ENCODE measurements at places on chromosomes 12 and 14.
A peak's percentile ranks its signal among the peaks of the same experiment; 100 is the strongest.

- H3K27ac ChIP-seq, result peak within 1 kb of the TSS; percentile 84
- peak within 1 kb of the TSS; percentile 93 for H3K4me3 ChIP-seq
- H3K27me3 ChIP-seq, result no peaks in the 10 kb centered on the region
- peaks cover 28% of the 10 kb centered on the region for H3K36me3 ChIP-seq
- peak; percentile 83 for DNase-seq
- peaks cover 14% of the 10 kb centered on the region for H3K4me1 ChIP-seq
These were observed at the start of gene ZNF641 for GRCh38 chr12:48350249-48351021. TSS of gene ZNF641 (minus strand) at chr12:48350919. CDS start at chr12:48348090, 2,829 bp downstream.

DNA sequence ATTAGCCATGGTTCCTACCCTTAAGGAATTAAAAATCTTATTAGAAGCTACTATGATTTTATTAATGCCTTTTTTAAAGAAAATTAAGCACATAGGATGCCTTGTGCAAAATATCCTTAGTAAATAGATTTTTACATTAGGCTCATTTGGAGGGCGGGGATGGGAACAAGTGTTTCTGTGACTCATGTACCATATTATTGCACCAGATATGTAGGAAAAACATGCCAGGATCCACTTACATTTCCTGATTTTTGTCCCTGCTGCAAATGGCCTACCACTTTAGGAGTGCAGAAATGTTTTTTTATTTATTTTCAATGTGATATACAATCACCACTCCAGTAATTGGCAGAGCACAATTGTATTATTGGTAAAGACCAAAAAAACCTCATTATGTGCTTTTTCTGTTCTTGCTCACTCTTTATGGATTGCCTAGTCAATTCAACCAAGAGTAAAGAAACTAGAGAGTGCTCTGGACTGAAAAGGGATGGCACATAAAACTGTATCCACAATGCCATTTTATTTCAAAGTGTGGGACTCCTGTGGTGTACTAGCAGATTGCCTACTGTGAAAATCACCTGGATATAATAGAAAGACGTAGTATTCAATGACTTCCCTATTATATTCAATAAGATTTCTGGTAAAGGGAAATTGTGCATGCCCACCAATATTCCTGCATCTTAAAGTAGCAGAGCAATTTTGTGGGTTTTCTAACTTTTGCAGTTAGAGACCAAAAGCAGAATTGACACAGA lies 86.9 kb downstream of the ANO6 start:
- no peak overlapping the region for H3K27ac ChIP-seq
- no peak for DNase-seq
- H3K36me3 ChIP-seq, result peaks cover 12% of the 10 kb centered on the region
- H3K4me1 ChIP-seq, result no peaks in the 10 kb centered on the region

DNA sequence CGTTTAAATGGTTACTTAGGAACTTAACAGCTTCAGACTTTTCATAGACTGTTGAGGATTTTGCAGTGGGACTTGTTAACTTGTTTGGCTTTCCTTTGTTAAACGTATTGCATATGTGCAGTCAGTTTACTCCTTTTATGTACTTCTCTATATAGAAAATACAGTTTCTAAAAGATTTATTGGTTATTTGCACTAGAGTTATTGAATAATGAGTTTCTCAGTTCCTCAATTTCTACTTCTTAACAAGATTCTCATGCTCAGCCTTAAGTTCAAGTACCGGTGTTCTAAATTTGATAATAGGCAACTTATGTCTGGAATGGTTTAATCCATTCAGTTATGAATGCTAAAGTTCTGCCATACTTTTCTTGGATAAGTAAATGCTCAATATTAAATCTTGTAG lies 919 bp downstream of the PSMA3 start:
- H3K27me3 ChIP-seq, result no peaks in the 10 kb centered on the region
- peak overlapping the region; percentile 67 for H3K4me3 ChIP-seq
- H3K4me1 ChIP-seq, result no peaks in the 10 kb centered on the region
- DNase-seq, result no peak

DNA sequence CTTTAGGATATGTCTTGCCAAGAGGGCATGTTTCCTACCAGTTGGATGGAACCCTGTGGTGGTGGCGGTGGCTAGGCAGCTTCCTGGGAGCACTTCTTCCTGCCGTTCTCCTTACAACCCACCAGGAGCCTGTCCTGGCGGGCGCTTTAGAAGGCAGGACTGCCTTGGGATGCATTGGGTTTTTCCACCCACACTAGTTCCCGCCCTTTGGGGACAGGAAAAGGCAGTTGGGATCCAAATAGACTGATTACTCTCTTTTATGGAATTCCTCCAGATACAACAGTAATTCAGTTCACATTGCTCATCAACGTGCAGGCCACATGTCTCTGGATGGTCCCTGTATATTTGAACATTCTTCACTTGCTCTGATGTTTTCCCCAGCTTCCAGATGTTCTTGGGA lies 305.7 kb upstream of the SSTR1 start:
- no peaks in the 10 kb centered on the region for H3K27me3 ChIP-seq
- H3K4me3 ChIP-seq, result no peak overlapping the region
- H3K36me3 ChIP-seq, result no peaks in the 10 kb centered on the region
- H3K4me1 ChIP-seq, result no peaks in the 10 kb centered on the region
- no peak for DNase-seq

GRCh38 chr12:90086281-90086680 lies 377.6 kb upstream of the ATP2B1 start:
- H3K4me1 ChIP-seq, result no peaks in the 10 kb centered on the region
- no peak overlapping the region for H3K27ac ChIP-seq
- DNase-seq, result no peak
- H3K27me3 ChIP-seq, result no peaks in the 10 kb centered on the region
- no peaks in the 10 kb centered on the region for H3K36me3 ChIP-seq
- H3K4me3 ChIP-seq, result no peak overlapping the region

GRCh38 chr12:4225571-4225970 lies 48.0 kb upstream of the CCND2 start:
- no peak for DNase-seq
- H3K27ac ChIP-seq, result no peak overlapping the region
- H3K4me1 ChIP-seq, result no peaks in the 10 kb centered on the region
- no peak overlapping the region for H3K4me3 ChIP-seq
- no peaks in the 10 kb centered on the region for H3K36me3 ChIP-seq

DNA sequence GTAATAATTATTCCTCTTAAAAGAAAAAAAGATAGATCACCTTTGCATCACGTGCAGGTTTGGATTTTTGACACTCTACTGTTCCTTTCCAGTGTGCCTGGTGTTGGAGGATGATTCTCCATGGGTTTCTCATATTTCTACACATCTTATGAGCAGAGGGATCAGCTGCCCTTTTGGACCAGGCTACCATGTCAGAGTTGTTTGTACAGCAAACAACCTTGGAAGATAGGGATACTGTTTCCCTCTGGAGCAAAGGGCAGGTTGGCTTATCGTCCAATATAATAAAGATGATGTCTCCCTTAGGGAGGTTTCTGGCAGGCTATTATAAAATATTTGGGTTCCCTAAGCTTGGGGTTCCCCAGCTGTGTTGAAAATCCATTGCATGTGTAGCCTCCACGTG lies 42.1 kb downstream of the DAO start:
- H3K4me1 ChIP-seq, result no peaks in the 10 kb centered on the region
- no peaks in the 10 kb centered on the region for H3K27me3 ChIP-seq
- no peak overlapping the region for H3K4me3 ChIP-seq
- DNase-seq, result no peak

DNA sequence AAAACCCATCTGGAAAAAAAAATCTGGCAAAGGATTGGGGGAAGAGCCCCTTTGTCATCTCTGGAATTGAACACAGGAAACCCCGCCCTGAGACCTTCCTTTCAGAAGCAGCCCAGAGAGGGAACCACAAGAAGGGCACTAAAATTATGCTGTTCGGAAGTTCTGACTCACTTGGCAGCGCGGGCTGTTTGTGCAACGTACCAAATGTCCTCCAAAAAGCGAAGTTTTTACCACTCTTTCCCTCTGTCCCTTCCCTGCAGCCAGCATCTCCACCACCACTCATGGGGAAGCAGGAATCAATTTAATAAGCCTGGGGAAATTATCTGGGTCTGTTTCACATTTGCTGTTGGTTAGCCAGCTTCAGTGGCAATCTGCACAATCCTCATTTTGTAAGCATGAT lies 3.2 kb upstream of the SYNE3 start:
- H3K27ac ChIP-seq, result peak overlapping the region; percentile 80
- no peaks in the 10 kb centered on the region for H3K27me3 ChIP-seq
- H3K4me3 ChIP-seq, result no peak overlapping the region

DNA sequence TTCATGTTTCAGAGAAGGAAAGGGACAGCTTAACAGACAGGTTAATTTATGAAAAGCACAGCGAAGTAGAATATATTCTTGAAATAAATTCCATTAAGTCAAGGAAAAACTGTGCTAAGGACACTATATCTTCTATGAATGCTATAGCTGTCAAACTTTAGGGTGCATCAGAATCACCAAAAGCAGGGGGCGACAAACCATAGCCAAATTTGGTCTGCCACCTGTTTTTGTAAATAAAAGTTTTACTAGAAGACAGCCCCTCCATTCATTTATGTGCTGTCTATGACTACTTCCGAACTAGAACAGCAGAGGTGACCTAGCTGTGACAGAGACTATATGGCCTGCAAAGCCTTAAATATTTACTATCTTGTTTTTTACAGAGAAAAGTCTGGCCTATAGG lies 25.9 kb downstream of the PPP4R3A start:
- no peak overlapping the region for H3K27ac ChIP-seq
- no peak overlapping the region for H3K4me3 ChIP-seq
- peaks cover 41% of the 10 kb centered on the region for H3K36me3 ChIP-seq
- H3K4me1 ChIP-seq, result no peaks in the 10 kb centered on the region

GRCh38 chr14:91624757-91625156 lies 107.1 kb downstream of the CATSPERB start:
- H3K27ac ChIP-seq, result no peak overlapping the region
- no peaks in the 10 kb centered on the region for H3K27me3 ChIP-seq
- no peak for DNase-seq
- H3K4me1 ChIP-seq, result no peaks in the 10 kb centered on the region

DNA sequence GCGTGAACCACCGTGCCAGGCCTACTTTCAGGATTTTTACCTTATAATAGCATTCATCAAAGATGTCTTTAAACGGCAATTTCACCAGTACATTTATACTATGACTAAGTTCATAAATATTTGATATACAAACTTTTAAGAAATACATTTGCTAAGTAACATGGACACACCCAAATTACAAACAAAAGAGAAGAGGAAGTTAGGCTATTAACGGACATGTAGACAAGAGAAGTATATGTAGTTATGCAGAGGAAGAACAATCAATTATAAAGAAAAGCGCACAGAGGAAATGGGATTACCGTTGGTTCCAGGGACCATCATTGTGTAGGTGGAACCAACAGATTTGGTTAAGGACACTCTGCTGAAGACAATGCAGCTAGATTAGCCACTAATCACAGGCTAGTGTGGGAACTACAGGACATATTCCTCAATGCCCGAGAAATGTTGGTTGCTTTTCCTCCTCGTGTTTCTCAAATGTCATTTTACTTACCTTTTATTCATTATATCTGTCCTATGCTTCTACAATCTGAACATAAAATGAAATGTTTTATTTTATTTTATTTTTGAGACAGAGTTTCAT lies 24.0 kb upstream of the PKP2 start:
- H3K36me3 ChIP-seq, result no peaks in the 10 kb centered on the region
- no peaks in the 10 kb centered on the region for H3K4me1 ChIP-seq
- H3K4me3 ChIP-seq, result no peak overlapping the region
- H3K27ac ChIP-seq, result no peak overlapping the region
- DNase-seq, result no peak
- no peaks in the 10 kb centered on the region for H3K27me3 ChIP-seq

DNA sequence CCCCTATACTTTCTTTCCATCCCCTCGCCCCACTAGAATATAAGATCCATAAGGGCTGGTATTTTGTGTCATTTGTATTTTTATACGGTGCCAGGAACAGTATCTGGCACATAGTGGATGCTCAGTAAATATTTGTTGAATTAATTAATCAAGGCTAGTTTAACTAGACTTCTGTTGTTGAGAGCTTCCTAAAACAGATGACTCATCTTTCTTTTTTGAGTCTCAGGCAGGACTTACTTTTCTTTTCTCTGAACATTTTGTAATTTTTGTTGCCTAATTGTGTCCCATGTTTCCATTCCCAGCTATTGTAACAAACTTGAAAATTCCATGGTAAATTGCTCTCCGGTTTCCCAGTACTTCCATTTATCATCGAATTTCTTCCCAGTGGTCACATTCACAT lies 16.7 kb downstream of the STK38L start:
- H3K27me3 ChIP-seq, result no peaks in the 10 kb centered on the region
- no peak for DNase-seq
- no peak overlapping the region for H3K4me3 ChIP-seq
- no peaks in the 10 kb centered on the region for H3K36me3 ChIP-seq

GRCh38 chr12:105567061-105567460 lies 236.6 kb downstream of the C12orf75 start:
- H3K4me1 ChIP-seq, result no peaks in the 10 kb centered on the region
- no peak for DNase-seq
- H3K27me3 ChIP-seq, result no peaks in the 10 kb centered on the region
- no peak overlapping the region for H3K4me3 ChIP-seq

GRCh38 chr14:82724316-82724715 lies 1190.7 kb upstream of the SEL1L start:
- no peak overlapping the region for H3K27ac ChIP-seq
- no peaks in the 10 kb centered on the region for H3K4me1 ChIP-seq
- no peaks in the 10 kb centered on the region for H3K27me3 ChIP-seq
- no peaks in the 10 kb centered on the region for H3K36me3 ChIP-seq
- no peak overlapping the region for H3K4me3 ChIP-seq

DNA sequence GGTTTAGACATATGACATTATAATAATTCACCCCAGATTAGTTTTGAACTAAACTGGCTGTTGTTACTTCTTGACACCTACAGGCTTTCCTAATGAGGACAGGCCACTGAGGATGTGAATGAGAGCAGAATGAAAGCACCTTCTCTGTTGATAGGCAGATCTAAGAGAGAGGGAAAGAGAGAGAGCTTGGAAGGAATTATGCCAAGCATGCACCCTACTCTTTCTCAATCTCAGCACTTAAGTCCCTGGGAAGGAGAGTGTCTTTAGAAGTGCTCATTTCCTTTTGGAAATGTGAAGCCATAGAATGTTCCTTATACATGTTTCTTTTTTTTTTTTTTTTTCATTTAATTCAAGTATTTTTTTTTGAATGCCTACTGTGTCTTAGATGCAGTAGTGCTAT lies 49.0 kb downstream of the TBC1D15 start:
- H3K27me3 ChIP-seq, result no peaks in the 10 kb centered on the region
- no peak overlapping the region for H3K4me3 ChIP-seq
- no peak for DNase-seq
- H3K27ac ChIP-seq, result no peak overlapping the region
- H3K36me3 ChIP-seq, result no peaks in the 10 kb centered on the region

DNA sequence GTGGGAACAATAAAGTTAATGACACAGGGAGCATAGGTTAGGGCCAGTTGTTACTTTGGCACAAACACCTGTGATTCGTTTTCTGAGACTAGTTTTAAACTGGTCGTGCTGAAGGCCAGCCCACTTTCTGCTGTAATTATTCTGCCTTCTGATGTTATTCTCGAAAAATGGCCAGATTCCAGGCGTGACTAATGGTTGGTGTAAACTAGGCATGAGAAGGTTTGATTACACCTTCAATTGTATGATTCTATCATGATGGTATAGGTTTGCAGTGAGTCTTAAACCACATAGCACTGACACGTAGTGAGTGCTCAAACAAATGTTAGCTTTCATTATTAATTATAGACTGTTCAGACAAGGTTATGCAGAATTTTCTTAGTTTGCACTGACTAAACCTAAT lies 39.0 kb downstream of the CKB start:
- no peak for DNase-seq
- H3K27ac ChIP-seq, result no peak overlapping the region
- H3K4me3 ChIP-seq, result no peak overlapping the region
- no peaks in the 10 kb centered on the region for H3K4me1 ChIP-seq
- H3K36me3 ChIP-seq, result peaks cover 34% of the 10 kb centered on the region

All from thymus (tissue), 14 donors.